HT1080 (cell line): ENCODE measurements at places on chromosomes 6 and 20.

DNA sequence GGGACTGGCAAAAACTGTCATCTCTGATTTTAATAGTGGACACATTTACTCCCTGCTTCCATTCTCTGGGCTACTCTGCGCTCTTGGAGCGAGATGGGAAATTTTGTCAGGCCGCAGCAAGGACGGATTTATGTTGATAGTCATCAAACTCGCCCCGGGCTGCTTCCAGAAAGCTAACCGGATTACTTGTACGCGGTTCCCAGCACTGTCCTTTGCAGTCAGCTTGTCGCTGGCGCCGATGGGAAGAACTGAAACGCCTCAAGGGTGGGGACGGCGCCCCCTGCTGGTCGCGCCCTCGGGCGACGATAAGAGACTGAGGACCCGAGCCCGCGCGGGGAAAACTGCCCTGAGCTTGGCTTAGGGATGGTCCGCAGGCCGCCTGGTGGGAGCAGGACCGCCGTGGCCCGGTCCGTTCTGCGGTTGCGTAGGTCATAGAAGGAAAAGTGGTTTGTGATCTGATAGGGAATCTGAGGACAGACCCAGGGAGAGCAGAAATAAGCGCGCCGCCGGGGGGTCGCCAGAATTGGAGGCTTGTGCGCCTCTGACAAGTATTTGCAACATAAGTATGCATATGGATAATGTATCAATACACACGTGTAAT, 984 bp upstream of the ABT1 start:
- peak; percentile 82 for DNase-seq

GRCh38 chr6:147509891-147510290, 1.4 kb downstream of the SAMD5 start:
- DNase-seq, result no peak

DNA sequence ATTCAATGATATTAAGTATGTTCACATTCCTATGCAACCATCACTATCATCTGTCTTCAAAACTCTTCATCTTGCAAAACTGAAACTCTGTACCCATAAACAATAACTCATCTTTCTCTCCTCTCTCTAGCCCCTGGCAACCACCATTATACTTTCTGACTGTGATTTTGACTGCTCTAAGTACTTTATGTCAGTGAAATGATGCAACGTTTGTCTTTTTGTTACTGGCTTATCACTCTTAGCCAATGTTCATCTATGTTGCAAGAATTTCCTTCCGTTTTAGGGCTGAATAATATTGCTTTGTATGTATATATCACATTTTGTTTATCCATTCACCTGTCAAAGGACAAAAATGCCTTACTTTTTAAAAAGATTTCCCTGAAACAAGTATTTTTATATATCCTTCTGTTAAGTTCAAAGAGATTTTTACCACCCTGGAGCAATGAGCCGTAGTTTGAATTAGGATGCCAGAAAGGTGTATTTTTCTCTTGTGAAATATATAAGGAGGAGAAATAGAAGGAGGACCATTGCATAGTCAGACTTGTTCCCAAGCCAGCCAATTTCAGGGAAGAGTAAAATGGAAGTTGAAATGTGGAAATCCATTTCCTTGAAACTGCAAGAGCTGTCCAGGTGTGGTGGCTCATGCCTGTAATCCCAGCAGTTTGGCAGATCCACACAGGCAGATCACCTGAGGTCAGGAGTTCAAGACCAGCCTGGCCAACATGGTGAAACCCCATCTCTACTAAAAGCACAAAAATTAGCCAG, 4.0 kb upstream of the CGAS start:
- DNase-seq, result no peak

DNA sequence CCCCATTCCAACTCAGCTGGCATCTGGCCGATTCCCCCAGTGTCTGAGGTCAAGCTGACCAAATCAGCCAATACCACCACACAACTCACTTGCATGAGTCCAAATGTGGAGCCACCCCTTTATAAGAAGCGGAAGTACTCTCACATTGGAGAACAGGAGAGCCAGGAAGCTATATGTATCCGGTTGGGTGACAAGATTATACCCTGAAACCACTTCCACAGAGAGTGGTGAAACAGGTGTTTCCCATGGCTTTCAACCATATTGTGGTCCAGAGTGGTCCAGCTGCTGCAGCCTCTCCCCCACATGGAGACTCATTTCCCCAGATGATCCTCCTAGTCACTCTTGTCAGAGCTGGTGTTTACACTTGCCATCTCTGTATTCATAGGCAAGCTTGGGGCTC, 24.0 kb upstream of the SERINC1 start:
- no peak for DNase-seq

GRCh38 chr6:115899730-115900282, 160.9 kb downstream of the FRK start:
- DNase-seq, result no peak

GRCh38 chr6:44858998-44859397, 469.1 kb upstream of the RUNX2 start:
- no peak for DNase-seq

GRCh38 chr20:5864873-5865587, 85.3 kb downstream of the TRMT6 start:
- DNase-seq, result peak; percentile 64

GRCh38 chr6:169903122-169903521, 151.7 kb downstream of the ERMARD start:
- no peak for DNase-seq

GRCh38 chr6:41921712-41921998, 356 bp downstream of the BYSL start:
- DNase-seq, result no peak

GRCh38 chr20:19867940-19868371, 109.9 kb downstream of the RIN2 start:
- DNase-seq, result no peak

GRCh38 chr20:32664012-32664677, 9.6 kb downstream of the C20orf203 start:
- DNase-seq, result no peak

GRCh38 chr6:127100510-127101140, 17.8 kb upstream of the RSPO3 start:
- DNase-seq, result no peak

- no peak for DNase-seq
Observed at GRCh38 chr6:2881423-2881822, 21.7 kb downstream of the SERPINB9 start.

GRCh38 chr6:29685718-29686326, 4.9 kb upstream of the ZFP57 start:
- no peak for DNase-seq

- peak; percentile 96 for DNase-seq
Observed at GRCh38 chr20:45336530-45337366, 11.5 kb downstream of the SDC4 start.

GRCh38 chr20:50163570-50164317, 10.2 kb upstream of the PEDS1 start:
- DNase-seq, result peak; percentile 66

GRCh38 chr6:75065523-75065922, 140.3 kb downstream of the COL12A1 start:
- DNase-seq, result peak; percentile 58

GRCh38 chr6:97218912-97219311, 64.1 kb downstream of the MMS22L start:
- DNase-seq, result no peak

- DNase-seq, result no peak
Observed at GRCh38 chr6:7841781-7842468, 68.7 kb downstream of the TXNDC5 start.

DNA sequence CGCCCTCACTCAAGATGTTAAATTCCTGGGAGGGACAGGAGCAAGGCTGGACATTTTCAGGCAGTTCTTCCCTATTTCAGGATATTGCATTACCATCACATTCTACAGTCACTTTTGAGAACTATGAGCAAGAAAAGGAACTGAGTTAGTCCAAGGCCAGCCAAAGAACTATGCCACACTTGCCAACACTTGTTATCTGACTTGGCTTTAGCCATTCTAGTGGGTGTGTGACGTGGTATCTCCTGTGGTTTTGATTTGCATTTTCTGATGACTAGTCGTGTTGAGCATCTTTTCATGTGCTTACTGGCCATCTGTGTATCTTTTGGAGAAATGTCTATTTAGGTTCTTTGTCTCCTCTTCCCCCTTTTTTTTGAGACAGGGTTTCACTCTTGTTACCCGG, 12.0 kb downstream of the XRN2 start:
- peak; percentile 50 for DNase-seq

GRCh38 chr6:158648682-158649131, 1.1 kb upstream of the SYTL3 start:
- DNase-seq, result peak; percentile 87

GRCh38 chr6:142271476-142271875, 30.3 kb upstream of the ADGRG6 start:
- DNase-seq, result no peak

DNA sequence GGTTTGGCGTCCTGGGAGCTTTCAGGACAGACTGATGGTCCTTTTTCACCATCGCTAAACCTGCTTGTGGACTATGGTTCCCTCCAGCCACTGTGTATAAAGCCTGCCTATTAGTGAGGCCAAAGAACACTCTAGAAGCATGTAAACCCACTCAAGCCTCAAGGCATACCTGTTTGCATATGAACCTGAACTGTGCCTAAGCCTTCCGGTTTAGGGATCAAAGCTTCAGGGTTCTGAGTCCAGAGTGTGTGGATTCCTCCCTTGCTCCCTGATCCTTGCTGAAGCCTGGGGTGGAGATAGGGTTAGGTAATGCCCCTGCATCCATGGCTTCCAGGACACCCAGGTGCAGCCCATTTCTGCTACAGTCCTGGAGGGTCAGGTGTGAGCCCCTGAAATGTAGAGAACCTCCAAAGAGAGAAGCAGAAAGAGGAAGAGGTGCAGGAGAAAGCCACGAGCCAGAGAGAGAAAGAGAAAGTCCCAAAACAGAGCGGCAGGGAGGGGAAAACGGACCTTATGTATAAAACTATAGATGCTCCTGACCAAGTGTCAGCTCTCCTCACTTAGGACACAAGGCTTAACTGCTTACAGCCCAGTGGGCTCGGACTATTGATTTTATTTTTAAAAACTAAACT, 93.3 kb downstream of the SCML4 start:
- DNase-seq, result no peak

GRCh38 chr6:42025066-42025844, 25.1 kb upstream of the TAF8 start:
- DNase-seq, result no peak

DNA sequence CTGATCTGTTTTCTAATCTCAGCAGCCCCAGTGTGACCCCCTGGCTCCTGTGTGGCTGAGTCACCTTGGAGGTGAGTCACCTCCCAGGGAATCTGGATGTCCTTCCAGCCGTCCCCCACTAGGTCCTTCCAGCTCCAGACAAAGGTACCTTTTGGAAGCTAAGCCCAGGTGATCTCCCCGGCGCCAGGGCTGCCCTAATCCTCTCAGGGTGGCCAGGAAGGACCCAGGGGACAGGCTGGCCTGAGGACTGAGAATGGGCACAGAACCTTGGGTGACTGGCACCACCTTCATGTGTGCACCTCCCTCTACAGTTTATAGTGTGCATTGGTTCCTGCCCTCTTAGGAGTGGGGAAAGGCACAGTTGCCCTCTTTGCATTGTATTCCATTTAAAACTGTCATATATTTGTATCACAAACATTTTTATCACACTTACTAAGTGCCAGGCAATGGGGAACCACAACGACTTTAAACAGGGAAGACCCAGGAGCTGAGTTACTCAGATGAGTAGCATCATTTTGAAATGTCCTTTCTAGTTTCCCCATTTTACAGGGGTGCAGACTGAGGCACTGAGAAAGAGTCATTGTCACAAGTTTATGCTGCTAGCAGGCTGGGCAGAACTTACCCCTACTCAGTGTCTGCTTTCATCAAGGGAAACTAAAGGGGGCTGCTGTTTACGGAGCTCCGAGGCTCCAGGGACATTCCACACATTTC, 2.6 kb upstream of the BPIFB4 start:
- peak; percentile 28 for DNase-seq

GRCh38 chr6:13346245-13346644, 17.9 kb upstream of the TBC1D7 start:
- no peak for DNase-seq

- DNase-seq, result no peak
Observed at GRCh38 chr6:80469977-80470376, 363.5 kb downstream of the BCKDHB start.

DNA sequence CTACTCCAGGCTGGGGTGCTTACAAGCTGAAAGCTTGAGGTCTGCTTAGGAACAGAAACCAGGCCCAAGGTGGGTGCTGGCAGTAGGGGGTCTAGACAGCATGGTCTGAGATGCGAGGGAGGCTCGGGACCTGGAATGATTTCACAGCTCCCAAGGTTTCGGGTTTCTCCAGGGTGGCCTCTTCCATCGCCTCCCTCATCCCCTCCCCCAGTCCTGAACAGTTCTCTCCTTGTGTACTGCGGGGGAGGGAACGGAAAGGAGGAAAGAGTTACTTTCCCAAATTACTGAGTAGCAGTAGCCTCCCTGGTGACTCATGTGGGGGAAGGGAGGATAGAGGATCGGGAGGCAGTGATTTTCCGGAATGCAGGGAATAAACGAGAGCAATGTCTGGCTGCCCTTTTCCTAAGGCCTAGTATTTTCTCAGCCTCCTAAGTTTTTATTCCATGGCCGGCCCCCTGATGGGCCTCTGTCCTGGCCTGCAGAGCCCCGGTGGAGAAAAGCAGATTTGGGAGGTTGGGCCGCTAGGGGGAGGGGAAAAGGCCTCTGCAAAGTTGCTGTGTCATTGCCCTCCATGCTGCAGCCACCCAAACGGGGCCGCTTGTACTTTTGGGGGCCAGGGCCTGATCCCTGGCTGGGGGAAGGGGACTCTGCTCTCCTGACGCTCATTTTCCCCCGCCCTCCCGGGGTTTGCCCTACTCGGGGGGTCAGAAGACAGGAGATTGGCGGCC, 1.5 kb downstream of the BRD2 start:
- DNase-seq, result peak; percentile 92

GRCh38 chr6:37106051-37106363, 63.9 kb upstream of the PIM1 start:
- DNase-seq, result no peak

DNA sequence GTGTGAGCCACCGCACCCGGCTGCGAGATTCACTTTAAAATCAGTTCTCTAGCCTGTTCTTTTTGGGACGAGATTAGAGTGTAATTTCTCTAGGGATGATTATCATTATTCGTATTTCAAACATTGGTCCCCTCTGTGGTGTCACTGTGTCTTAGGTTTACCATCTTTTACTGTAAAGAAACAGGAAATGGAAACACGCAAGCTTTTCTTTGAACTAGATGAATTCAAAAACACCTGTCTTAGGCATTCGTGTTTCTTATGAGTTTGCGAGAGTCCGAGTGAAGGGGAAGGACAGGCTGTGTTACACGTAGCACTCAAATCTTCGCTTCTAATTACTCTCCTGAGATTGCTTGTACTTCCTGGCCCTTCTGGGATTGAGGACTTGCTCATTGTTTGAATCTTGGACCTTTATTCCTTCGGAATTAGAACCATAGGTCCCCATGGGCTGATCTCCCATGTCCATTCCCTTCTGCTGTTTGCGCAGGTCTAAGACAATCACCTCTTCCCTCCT, 61.6 kb downstream of the PHACTR2 start:
- DNase-seq, result no peak

GRCh38 chr6:96110878-96111277, 95.1 kb downstream of the FUT9 start:
- DNase-seq, result no peak

DNA sequence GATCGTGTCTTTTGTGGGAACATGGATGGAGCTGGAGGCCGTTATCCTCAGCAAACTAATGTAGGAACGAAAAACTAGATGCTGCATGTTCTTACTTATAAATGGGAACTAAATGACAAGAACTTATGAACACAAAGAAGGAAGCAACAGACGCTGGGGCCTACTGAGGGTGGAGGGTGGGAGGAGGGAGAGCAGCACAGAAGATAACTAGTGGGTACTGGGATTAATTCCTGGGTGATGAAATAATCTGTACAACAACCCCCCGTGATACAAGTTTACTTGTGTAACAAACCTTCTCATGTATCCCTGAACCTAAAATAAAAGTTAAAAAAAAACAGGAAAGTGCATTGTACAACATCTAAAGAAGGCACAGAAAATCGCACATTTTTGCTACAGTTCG, 59.0 kb upstream of the TMEM170B start:
- DNase-seq, result no peak
